Brain (organoid and tissue), 16 donors: ENCODE measurements at places on chromosomes 4 and X.

DNA sequence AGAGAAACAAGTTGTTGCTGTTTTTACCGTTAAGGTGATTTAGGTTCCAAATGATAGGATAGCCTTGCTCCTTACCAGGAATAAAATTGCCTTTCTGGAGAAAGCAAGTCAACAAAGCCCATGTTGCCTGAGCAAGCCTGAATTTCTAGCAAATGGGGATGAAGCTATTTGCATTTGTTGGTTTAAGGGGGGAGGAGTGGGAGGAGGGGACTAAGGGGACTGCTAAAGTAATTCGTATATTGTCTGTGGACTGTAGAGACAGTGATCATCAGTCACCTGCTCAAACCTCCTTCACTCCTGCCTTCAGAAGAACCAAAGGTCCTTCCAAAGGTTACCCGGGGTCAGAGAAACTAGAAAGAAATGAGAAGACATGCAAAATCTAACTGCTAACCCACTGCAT is 65.8 kb downstream of the SCML2 start:
- peak; percentile 17 for DNase-seq

DNA sequence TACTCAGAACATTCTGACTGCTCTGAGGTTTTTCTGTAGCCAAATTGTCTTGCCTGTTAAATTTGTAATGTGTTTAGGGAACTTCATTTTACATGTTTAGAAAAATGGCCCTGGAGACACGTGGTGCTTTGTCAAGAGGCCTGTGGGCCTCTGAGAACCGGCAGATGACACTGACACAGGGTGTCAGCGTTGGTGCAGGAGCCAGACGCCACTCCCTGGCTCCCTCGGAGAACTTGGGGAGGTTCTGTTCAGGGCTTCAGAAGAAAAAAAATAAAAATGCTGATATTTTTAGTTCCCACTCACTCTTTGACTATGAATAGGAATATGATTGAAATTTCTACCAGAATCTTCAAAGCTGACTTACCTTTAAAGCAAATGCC is 190.9 kb upstream of the GATB start:
- DNase-seq, result peak; percentile 58

DNA sequence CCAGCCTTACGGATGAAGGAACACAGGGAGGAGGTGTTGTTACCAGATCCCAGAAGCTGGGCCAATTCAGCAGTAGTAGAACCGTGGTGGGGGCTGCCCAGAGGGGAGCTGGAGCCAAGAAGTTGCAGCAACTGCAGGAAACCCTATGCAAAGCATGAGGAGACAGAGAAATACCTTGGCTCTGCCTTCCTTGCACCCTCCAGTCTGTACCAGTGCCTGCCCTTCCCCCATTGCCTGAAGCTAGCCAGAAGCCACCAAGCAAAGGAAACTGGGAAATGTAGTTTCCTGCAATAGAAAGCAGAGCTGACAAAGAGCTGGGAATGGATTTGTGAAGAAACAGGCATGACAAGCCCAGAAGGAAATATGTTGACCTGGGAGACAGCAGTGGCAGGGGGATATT is 108.7 kb upstream of the FUNDC1 start:
- DNase-seq, result peak; percentile 41

GRCh38 chr4:145414841-145415240 is 66.8 kb upstream of the SMAD1 start:
- DNase-seq, result no peak

DNA sequence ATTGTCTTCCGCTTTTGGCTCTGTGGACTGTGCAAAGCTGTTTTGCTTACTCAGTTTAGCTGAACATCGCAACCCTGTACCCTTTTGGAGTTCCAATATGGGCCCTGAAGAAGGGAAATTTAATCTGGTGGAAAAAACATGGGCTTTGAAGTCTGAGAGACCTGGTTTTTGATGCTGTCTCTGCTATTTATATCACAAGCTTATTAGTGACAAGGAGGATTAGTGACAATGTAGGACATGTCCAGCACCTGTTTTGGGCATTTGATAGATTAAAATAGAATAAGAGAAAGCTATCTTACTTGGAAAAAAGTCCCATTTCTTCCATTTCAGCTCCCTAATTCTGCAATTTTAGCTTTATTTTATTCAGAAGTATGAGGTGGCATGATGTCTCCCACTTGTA is 417.3 kb downstream of the SPRY1 start:
- DNase-seq, result no peak

- no peak for DNase-seq
These were observed 1703.7 kb upstream of the AGA start for GRCh38 chr4:179145746-179146525.

GRCh38 chr4:155539746-155540145 is 126.9 kb upstream of the GUCY1A1 start:
- DNase-seq, result no peak

DNA sequence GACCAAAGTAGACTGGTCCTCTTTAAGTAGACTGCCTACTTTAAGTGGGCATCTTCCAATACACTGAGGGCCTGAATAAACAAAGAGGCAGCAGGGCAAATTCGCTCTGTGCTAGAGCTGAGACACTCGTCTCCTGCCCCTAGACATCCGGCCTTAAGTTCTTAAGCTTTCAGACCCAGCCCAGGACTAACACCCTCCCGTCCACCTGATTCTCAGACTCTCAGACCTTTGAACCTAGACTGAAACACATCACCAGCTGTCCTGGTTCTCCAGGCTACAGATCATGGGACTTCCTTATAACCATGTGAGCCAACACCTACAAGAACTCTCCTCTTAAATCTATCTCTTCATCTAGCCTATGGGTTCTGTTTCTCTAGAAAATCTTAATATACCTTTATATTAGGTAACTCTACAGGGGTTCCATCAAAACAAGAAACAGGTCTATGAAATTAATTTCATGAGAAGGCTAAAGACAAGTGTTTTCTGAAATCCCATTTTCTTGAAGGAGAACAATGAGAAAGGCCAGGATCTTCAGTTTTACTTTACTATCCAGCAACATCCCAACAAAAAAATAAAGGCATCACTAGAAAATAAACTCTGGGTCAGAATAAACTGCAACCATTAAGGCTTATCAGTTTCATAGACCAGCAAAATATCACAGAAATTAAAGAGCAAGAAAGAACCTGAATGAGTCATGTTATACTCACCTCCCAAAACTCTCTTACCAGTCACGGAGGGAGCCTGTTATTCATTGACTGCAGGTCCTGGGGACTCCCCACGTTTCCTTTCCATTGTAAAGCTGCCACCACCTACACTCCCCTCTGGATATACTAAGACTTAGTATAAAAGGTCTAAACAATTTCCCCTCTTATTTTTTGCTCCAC is 14.8 kb downstream of the ADGRA3 start:
- no peak for DNase-seq

GRCh38 chr4:184648313-184649025 is 778 bp downstream of the CASP3 start:
- DNase-seq, result peak; percentile 26

DNA sequence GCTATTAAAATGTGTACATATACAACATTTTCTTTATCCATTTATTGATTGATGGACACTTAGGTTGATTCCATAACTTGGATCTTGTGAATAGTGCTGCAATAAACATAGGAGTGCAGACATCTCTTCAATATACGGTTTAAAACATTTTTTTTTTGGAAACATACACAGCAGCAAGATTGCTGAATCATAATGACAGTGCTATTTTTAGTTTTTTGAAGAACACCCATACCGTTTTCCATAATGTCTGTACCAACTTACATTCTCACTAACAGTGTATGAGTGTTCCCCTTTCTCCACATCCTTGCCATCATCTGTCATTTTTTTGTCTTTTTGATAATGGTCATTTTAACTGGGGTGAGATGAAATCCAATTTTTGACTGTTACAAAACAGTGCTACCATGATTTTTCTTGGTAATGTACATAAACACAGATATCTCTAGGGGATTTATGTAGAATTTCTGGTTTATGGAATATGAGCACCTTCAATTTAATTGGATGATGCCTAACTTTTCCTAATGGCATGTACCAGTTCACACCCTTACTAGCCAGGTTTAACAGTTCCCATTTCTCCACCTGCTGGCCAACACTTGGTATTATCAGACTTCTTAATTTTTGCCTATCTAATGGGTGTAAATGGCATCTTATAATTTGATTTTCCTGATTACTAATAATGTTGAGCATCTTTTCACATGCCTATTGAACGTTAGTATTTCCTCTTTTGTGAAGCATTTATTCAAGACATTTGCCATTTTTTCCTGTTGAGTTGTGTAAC is 21.0 kb upstream of the TMSB15B start:
- peak; percentile 7 for DNase-seq

DNA sequence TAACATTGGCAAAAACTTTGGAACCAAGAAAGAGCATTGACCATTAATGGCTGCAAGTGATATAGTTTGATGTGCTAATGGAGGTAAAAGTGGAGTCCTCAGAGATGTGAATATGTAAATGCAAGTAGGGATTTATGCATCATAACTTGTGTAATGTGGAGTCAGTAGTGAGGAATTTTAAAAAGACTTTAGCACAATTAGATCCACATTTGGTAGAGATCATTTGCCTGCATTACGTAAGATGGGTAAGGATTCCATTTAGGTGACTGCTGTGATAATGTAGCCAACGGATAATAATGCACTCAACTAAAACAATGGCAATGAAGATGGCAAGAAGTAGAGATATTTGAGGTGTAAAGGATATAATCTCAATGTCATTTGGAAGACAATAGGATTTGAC is 1128.4 kb downstream of the ADGRL3 start:
- no peak for DNase-seq

- no peak for DNase-seq
These were observed 52.8 kb upstream of the CCDC149 start for GRCh38 chr4:24965627-24966026.

DNA sequence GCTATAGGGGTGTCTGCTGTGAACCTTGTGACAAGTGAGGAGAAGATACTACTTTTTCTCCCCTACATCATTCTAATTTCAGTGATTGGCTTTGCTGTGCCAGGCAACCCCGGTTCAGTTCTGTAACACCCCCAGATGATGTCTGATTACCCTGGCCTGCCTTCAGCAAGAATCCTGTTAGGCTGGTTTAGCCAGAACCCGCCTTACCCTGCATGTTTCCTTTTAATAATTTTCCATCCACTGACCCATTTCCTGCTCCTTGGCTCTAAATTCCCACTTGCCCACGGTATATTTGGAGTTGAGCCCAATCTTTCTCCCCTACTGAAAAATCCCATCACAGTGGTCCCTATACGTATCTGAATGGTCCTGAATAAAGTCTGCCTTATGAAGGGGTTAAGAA is 46.5 kb upstream of the HPSE start:
- no peak for DNase-seq

DNA sequence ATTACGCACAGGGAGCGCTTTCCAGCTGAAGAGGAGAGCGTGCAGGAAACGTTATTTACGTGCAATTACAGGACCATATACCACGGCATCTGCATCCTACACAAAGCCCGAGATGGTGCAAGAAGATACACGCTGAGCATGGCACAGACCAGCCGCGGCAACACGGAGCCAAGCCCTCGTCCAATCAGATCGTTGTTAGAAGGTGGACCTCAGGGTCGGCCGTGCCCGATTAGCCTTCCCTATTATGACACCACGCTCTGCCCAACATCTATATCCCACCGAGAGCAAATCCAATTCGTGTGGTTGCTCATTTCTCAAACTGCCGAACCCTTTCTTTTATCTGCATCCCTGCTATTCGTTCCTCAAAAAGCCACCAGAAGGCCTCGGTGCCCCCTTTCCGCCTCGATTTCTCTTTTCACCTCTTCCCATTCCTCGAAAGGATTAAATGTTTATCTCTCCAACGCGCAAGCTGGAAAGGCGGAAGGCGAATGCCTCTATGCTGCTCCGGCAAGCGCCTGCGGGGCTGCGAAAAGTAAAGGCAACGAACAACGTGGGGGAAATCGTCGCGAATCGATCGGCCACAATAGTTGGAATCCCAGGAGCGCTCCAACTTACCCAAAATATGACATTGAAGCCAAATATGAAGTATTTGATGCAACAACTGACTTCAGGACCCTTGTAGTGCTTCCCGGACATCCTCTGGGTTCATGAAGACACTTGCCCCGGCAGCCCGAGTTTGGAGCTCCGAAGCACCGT is 702 bp downstream of the TSPAN5 start:
- DNase-seq, result peak; percentile 92

DNA sequence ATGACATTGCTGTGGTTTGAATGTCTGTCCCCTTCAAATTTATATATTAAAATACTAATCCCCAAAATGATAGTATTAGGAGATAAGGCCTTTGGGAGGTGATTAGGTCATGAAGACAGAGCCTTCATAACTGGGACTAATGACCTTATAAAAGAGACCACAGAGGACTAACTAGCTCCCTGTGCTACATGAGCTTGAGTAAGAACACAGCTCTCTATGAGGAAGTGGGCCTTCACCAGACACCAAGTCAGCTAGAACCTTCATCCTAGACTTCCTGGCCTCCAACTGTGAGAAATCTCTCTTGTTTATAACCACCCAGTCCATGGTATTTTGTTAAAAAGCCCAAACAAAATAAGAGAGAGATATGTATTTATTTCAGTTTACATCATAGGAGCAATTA is 242.2 kb upstream of the CTSO start:
- DNase-seq, result no peak

DNA sequence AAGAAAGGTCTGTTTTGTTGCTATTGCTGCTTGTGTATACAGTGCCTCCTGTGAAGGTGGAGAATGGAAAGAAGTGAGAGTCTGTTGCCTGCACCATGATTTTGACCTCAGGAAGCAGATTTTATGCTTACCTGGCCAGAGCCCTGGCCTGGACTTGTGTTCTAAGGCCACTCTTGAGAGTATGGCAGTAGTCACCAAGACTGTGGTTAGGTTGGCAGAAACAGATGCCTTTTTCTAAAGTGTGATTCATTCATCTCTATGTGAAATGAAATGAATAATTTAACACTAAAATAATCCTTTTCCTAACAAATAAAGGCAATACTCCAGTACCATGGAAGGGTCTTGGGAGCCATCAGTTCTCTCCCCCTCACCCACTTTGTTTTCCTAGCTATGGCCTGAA is 161.8 kb downstream of the DCLK2 start:
- no peak for DNase-seq

- DNase-seq, result peak; percentile 43
These were observed 143.9 kb downstream of the KLHL13 start for GRCh38 chrX:117972711-117973109.

DNA sequence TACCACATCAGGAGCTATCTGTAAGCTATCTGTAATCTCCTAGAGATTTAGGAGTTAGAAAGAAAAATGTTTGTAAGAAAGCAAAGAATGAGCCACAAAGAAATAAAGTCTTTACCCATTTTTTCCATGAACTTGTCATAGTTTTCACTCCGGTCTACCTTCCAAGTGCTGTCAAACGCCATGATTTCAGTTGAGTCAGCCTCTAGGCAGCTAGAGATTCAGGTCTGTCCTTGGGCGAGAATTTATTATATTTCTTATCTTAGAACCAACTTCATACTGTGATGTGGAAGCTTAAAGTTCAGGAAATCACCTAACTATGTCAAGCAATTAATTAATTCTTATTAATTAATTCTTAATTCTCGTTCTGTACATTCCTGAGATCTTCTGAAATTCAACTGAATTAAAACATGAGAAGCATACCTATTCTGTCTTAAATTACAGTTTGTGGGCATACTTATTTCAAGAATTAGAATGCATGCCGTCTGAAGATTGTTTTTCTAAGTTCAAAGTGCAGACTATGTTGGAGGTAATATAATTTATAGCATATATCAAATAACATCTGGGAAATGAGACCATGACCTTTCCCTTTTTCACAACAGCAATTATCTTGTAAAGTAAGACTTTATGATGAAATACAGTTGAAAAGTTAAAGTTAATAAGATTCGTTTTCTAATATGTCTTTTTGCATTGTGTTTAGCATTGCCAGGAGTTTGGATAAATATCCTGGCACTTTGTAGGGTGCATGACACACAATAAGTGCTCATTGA is at the start of gene FABP2:
Gene FABP2 (minus strand): TSS at position 218 of the 767 bp plus-strand sequence. CDS start 36 bp downstream, at position 182.
- no peak for DNase-seq

- no peak for DNase-seq
These were observed 17.0 kb downstream of the DYNLT3 start for GRCh38 chrX:37830371-37830770.

- DNase-seq, result no peak
These were observed 11.7 kb downstream of the GPM6B start for GRCh38 chrX:13805241-13805640.
